ENCODE measurements at places on chromosomes 2 and 18. TPM values are rescaled to one million over a fixed set of nuclear protein-coding genes. Genes with fewer than 3 reads are reported as not detected.

GRCh38 chr18:13005289-13005688, 14.1 kb downstream of the CEP192 start:
- DNase-seq: no peak

GRCh38 chr2:12538138-12538694, 178.5 kb upstream of the TRIB2 start:
- DNase-seq: no peak

DNA sequence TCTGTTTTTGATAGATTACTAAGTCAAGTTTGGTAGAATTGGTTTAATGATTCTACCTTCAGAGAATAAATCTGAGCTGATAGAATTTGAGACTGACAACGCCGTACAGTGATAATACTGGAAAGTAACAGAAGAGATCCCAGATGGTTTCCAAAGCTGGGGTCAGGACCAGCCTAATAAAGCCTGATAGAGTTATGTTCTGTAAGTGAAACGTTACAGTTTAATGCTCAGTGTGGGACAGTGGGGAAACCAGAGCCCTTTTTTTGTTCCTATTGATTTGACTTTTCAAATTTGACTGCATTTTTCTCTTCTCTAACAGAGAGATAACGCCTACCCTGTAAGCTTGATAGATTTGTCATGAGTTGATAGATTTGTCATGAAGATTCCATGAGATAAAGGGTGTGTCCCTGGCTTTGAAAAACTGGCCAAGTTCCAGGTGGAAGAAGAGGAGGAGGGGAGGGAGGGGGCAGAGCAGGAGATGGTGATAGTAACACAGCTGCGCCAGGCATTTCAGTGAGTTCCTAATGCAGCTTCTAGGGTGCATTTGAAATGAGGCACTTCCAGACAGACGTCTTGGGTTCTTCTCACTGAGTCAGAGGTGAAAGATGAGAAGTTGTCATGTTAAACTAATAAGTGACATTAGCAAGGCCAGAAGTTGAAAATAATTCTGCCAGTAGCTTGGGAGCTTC, 65.1 kb downstream of the CERS6 start:
- DNase-seq: peak; percentile 64

DNA sequence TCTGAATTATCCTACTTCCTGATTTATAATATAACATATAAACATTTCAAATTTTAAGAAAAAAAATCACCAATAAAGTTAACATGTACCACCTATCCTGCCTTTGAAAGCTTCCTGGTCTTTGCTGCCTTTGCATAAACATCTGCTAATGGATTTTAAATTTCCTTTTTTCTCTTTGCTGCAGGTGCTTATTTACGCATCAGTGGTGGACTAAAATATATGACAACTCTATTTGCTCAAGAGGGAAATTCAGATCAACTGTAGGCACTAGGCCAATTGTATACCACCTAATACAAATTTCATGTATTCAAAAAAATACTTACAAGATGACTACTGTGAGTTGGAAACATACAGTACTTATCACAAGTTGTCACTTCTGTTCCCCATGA, 57.2 kb downstream of the RAD51AP2 start:
- no peak for DNase-seq

- no peak for DNase-seq
These were observed 41.1 kb upstream of the SCG2 start for GRCh38 chr2:223643309-223643708.

- no peak for DNase-seq
These were observed 772.3 kb downstream of the LRRTM4 start for GRCh38 chr2:76749858-76750257.

- no peak for DNase-seq
These were observed 229.5 kb upstream of the ZC3H15 start for GRCh38 chr2:186256540-186256939.

DNA sequence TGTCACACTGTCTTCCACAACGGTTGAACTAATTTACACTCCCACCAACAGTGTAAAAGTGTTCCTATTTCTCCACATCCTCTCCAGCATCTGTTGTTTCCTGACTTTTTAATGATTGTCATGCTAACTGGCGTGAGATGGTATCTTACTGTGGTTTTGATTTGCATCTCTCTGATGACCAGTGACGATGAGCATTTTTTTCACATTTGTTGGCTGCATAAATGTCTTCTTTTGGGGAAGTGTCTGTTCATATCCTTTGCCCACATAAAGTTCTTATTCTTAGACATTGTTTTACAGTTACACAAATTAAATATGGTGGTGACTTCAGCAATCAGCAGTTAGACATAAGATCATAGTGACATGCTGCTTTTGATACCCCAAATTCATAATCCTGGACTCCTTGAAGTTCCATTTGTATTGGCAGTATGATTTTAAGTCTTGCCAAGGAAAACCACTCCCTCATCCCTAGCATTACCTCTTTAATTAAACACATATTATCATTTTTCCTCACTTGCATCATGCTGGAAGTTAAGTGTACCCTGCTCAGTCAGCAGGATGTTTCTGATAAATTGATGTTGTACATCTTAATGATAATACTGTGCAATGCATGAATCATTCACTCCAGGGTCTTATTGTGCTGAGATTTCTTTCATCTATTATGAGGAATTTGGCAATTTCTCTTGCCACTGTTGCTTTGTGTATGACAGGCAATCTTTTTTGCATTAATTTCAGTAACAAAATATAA, 67.6 kb upstream of the STAT1 start:
- no peak for DNase-seq

- DNase-seq: no peak
These were observed 113.7 kb downstream of the B3GNT2 start for GRCh38 chr2:62309465-62310091.

GRCh38 chr2:96843538-96844268, at the start of gene ANKRD23:
TSS of gene ANKRD23 (minus strand) at chr2:96844021. CDS start at chr2:96843992, 29 bp downstream.
- DNase-seq: peak; percentile 92

DNA sequence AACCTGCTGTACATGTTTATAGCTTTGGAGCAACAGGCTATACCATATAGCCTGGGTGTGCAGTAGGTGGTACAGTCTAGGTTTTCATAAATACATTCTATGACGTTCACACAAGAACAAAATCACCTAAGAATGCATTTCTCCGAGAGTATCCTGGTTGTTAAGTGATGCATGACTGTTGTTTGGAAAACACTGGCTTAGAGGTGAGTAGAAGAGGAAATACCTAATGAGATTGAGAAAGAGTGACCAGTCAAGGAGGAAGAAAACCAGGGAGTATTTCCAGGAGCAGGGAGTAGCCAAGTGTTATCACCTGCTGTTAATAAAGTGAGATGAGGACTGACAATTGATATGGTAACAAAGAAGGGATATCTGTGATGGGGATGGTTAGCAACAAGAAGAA, 2.9 kb upstream of the ZNF892 start:
- no peak for DNase-seq

GRCh38 chr2:46481198-46482193, 2.1 kb downstream of the TMEM247 start:
- no peak for DNase-seq

- no peak for DNase-seq
These were observed 39.1 kb downstream of the FBXO11 start for GRCh38 chr2:47867205-47867604.

GRCh38 chr2:239855863-239856587, 169.1 kb downstream of the NDUFA10 start:
- peak; percentile 71 for DNase-seq

- DNase-seq: no peak
These were observed 173.9 kb upstream of the SKOR2 start for GRCh38 chr18:47425365-47425764.

DNA sequence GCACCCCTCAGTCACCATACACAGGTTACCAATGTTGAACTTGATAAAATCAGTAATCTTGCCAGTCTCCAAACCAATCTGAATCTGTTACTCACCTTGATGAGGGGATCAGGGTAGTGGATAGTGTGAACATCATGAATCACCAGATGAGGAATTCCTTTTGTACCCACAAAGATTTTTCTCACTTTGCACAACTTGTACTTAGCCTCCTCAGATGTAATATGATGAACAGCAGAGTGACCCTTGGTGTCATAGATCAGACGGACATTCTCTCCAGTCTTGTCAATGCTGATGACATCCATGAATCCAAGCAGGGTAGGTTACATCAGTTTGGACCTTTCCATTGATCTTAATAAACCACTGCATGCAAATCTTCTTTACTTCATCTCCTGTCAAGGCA, 54.7 kb downstream of the MDH1 start:
- DNase-seq: no peak

DNA sequence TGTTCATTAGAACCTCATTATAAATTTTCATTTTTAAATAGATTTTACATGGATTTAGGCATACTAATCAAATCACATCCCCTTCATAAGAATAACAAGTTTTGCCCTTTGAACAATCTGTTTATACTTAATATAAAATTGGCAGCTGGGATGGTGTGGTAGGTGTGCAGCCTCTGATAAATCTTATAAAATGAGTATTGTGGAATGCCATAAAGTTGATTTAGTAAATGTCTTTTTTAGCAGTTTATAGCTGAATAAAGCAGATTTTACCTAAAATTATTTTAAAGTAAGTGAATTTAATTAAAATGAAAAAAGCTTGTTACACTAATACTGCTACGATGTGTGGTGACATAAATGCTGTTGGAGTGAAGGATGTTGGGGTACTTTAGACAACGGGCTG, 35.5 kb downstream of the VAPA start:
- DNase-seq: no peak

DNA sequence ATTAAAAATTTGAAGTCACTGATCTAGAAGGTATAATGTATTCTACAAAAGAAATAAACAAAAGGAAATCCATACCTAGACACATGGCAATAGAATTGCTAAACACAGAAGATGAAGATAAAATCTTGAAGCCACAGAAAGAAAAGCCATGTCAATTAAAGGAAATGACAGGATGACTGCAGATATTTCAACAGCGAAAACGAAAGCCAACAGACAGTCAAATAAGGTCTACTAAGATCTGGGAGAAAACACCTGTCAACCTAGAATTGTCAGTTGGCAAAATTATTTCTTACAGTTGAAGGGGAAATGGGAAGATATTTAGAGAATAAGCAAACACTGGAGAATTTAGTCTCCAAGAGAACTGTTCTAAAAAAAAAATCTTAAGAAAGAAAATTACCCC, 39.2 kb downstream of the NETO1 start:
- DNase-seq: no peak

DNA sequence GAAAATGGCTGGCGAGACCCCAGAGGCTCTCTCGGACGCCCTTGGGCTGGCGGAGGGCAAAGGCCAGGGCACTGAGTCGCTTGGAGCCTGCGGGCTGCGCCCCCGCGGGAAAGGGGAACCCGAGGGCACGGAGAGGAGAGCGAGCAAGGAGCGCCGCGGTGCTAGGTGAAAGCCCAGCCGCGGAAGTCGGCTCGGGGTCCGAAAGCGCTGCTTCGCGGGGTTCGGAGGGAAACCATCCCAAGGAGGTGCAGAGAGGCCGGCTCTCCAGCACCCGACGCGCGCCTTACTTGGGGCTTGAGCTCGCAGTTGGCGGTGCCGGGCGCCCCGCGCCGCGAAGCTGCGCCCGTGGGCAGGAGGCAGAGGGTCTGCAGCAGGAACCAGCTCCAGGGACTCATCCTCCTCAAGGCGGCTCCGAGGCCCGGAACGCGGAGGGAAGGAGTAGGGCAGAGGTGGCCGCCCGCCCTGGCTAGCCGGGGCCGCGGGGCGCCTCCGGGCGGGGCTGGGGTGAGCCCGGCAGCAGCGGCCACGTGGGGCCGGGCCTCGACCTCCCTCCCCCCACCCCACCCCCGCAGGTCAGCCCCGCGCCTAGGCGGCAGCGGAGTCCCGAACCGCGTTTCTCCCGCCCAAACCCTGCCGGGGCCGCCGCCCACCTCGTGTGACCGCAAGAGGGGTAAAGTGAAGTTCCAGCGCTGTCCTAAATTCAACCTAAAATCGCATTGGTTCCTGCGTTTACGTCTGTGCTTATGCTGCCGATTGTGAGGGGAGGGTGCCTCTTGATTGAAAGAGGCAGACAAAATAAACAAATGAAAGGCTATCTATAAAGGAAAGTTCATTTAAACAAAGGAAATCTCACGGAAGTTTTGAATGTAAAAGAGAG, at the start of gene TRABD2A:
TSS of gene TRABD2A (minus strand) at position 440 of the 877 bp plus-strand sequence. CDS start at position 395, 45 bp downstream.
- DNase-seq: peak; percentile 52

DNA sequence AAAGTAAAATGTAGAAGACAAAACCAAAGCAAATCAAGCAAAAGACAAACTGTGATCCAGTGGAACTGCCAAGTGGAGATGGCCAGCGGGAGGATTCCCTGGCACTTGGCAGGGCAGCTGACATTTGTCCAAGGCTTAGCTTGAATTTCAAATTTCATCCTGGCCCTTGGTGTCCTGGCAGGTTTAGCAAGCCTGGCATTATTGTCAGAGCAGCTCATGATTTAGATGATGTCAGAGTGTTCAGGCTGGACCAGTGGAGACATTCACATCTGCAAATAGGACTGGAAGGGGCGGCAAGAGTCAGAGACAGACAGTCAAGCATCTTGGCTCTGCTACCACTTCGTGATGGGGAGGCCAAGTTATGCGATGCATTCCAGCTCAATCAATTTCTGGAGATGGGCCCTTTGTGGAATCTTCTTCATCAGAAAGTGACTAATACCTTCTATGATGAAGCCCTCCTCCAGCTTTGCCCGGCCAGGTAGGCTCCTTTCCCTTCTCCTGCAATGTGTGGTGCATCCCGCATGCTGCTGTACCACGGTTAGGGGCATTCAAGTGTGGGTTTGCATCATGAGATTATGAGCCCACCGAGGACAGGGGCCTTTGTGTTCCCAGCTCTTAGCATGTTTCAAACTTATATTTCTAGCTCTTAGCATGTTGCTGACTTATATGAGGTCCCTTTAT, 199.7 kb downstream of the ANKRD30B start:
- DNase-seq: no peak

DNA sequence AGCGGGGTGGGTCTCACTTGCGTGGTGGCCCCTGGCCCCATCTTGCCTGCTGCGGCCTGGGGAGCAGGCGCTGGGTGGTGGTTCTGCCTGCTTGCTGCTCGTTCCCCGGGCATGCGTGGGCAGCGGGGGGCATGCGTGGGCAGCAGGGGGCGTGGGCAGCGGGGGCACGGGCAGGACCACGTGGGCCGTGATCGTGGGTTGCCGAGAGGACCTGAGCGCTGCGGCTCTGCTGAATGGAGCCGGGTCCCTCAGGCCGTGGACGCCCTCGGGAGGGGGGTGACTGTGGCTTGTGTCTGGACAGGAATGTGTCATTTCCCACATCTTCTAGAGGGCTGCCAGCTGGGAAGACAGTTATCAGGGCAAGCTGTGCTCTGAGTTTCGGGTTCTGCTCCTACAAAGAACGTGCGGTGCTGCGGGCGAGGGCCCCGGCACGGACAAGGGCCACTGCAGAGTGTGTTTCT, 8.3 kb upstream of the GAL3ST2 start:
- no peak for DNase-seq

The ANKRD29 gene
- 0.79 TPM for total RNA-seq

The UGT1A8 gene
- total RNA-seq: not detected

The GLB1L gene
- 1.6 TPM for total RNA-seq

The POTEC gene
- total RNA-seq: not detected

The SULT1C2 gene
- 0.13 TPM for total RNA-seq

The RNF25 gene
- 22.9 TPM for total RNA-seq

The ZEB2 gene
- 30.5 TPM for total RNA-seq

The RAB12 gene
- total RNA-seq: 111 TPM

The UNC80 gene
- not detected for total RNA-seq

The HNRNPA3 gene
- total RNA-seq: 125 TPM

All from psoas muscle (tissue), 8 donors.